ENCODE measurements at places on chromosomes 3 and 15. TPM values are rescaled to one million over a fixed set of nuclear protein-coding genes. Genes with fewer than 3 reads are reported as not detected.

The WNT7A gene
- 0.65 TPM for total RNA-seq

The GRIP2 gene
- total RNA-seq, result 0.25 TPM

The FGD5 gene
- 0.51 TPM for total RNA-seq

The ITIH1 gene
- not detected for total RNA-seq

The MYH15 gene
- total RNA-seq, result under 0.01 TPM

The PPIP5K1 gene
- 14.6 TPM for total RNA-seq

The C15orf62 gene
- total RNA-seq, result 0.16 TPM

The INSYN1 gene
- 3.8 TPM for total RNA-seq

The SLC22A13 gene
- total RNA-seq, result 0.16 TPM

The SFMBT1 gene
- total RNA-seq, result 7.9 TPM

The CFAP44 gene
- total RNA-seq, result 0.16 TPM

The CELSR3 gene
- total RNA-seq, result 3.8 TPM

The MEGF11 gene
- total RNA-seq, result 0.38 TPM

The CALML4 gene
- 0.81 TPM for total RNA-seq

The CLCN2 gene
- 4.1 TPM for total RNA-seq

The ANKUB1 gene
- not detected for total RNA-seq

The RARRES1 gene
- 2.3 TPM for total RNA-seq

The CD80 gene
- total RNA-seq, result not detected

The CLDN16 gene
- total RNA-seq, result 0.16 TPM

The LYZL4 gene
- not detected for total RNA-seq

The VEPH1 gene
- 14.8 TPM for total RNA-seq

The MYZAP gene
- under 0.01 TPM for total RNA-seq

The GPR62 gene
- 0.49 TPM for total RNA-seq

The TEX55 gene
- not detected for total RNA-seq

The ECT2 gene
- total RNA-seq, result 34.5 TPM

The FOXL2NB gene
- not detected for total RNA-seq

The ZBED2 gene
- total RNA-seq, result 20.5 TPM

The P2RY14 gene
- total RNA-seq, result not detected

The HGD gene
- total RNA-seq, result 1.6 TPM

The VWA5B2 gene
- total RNA-seq, result 0.13 TPM

The CHAC1 gene
- 47.9 TPM for total RNA-seq

Measured in mesangial cell (primary cell).